NCI-H1092 (cell line): ENCODE measurements at places on chromosomes 3 and 15.
A peak's percentile ranks its signal among the peaks of the same experiment; 100 is the strongest.

- no peak for DNase-seq
Measured at GRCh38 chr15:40409366-40409765, 3.8 kb downstream of the IVD start.

DNA sequence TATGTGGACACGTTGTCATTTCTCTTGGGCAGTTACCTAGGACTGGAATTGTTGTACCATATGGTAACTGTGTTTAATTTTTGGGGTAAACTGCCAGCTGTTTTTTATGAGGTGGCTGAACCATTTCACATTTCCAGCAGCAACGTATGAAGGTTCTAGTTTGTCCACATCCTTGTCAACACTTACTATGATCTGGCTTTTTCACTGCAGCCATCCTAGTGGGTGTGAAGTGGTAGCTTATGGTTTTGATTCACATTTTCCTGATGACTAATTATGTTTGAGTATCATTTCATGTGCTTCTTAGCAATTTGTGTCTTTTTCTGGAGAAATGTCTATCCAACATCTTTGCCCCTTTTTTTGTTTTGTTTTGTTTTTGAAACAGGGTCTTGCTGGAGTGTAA, 96.2 kb downstream of the VGLL4 start:
- DNase-seq, result no peak

DNA sequence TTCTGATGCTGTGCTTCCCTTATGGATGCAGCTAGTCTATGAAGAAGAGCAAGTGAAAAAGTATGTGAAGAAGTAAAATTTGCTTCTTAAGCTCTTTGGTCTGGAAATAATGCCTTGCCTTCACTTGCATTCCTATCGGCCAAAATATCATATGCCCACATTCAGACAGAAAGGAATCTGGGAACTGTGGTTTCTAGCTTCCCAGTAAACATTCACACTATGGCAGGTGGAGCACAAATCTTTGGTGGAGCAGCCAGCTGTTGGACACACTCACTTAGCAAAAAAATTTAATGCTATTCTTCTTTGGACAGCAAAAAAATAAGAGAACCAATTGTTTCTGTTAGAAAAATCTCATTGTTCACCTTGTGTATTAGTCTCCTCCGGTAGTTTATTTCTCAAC, 12.3 kb upstream of the COL6A6 start:
- no peak for DNase-seq

- DNase-seq, result no peak
Measured at GRCh38 chr3:167350245-167350862, 29.7 kb downstream of the ZBBX start.

DNA sequence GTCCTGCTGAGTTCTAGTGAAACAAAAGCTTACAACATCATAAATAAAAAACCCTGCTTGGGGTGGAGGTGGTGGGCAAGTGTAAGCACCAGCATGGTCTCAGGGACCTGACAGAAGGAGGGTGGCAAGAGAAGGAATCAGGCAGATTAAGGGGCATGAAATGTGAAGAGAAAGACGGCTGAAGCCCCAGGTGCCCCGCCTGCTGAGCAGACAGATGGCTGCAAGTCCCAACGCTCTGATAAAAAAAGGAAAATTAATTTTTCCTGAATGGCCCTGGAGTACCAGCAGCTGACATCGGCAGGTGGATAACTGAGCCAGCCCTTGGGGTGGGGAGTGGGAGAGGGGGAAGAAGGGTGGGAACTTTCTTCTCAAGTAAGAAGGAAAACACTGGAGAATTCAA, 137.9 kb downstream of the XXYLT1 start:
- no peak for DNase-seq

DNA sequence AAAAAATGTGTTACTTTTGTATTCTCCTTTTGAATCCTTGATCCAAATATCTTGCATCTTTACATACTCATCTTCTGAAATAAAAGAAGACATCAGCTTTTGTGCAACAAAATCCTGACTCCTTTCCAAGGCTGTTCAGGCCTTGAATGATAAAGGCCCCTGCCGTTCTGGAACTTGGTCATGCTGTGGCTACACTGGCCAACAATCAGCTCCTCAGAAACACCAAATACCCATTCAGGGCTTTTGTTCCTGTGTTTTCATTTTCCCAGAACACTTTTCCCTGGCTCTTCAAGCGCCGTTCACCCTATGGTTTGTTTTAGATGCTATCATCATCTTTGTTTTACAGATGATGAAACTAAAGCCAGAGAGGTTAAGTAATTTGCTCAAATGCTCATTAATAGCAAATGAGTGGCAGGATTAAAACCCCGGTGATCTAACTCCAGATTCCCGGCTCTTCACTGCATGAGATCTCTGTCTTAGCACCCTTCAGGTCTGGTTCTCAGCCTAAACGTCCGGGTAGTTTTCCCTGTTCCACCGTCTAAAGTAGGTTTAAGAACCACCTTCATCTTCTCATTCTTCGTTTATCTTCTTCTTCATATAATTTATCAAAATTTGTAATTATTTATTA, 58.3 kb downstream of the EPHA3 start:
- DNase-seq, result no peak

GRCh38 chr15:78859971-78860719, 12.5 kb upstream of the MORF4L1 start:
- DNase-seq, result peak; percentile 47

- no peak for DNase-seq
Measured at GRCh38 chr15:45606841-45607240, 19.7 kb downstream of the BLOC1S6 start.

- no peak for DNase-seq
Measured at GRCh38 chr15:29538044-29538443, 268.4 kb upstream of the NSMCE3 start.

GRCh38 chr15:67224889-67225288, 29.6 kb downstream of the AAGAB start:
- DNase-seq, result no peak

- DNase-seq, result peak; percentile 7
Measured at GRCh38 chr15:80031841-80032240, 27.6 kb upstream of the ZFAND6 start.

GRCh38 chr3:16173283-16174025, 1.0 kb upstream of the GALNT15 start:
- DNase-seq, result no peak

GRCh38 chr3:12954891-12955650, 113.7 kb upstream of the RPL32 start:
- DNase-seq, result peak; percentile 91

GRCh38 chr3:20401253-20401652, 215.2 kb upstream of the SGO1 start:
- no peak for DNase-seq

GRCh38 chr15:24985224-24985623, 30.4 kb downstream of the SNRPN start:
- DNase-seq, result no peak

- peak; percentile 47 for DNase-seq
Measured at GRCh38 chr15:66774001-66774814, 72.2 kb downstream of the SMAD6 start.

DNA sequence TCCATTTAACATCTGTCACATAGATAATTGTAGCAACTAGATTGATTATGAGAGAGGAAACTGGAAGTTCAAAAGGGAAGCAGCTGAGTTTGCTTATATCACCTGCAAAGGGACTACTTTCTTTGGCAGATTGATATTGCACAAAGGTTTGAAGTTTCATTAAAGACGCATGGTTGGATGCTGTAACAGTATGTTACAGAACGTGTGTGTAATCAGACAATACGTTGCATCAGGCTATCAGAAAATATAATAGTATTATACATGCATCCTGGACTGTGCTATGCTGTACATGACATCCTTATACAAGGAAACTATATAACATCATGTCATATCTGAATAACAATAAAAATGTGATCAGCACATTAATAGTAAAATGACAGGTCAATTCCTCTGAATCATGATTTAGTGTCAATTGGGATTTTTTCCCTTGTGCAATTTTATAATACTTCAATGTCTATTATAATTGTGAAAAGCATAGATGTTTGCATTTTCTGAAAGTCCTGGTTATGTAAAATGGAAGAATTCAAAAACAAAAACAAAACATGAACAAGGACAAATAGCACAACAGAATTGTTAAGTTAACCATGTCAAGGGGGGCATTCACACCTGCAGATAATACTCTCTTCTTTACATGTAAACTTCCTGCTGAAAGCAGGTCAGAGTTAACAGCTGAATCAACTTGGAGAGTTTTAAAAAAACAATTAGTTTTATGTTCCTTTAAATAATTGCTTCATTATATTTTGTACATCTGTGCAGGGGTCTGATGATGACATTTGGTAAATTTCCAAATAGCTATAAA, 283.2 kb upstream of the KCNH8 start:
- no peak for DNase-seq

DNA sequence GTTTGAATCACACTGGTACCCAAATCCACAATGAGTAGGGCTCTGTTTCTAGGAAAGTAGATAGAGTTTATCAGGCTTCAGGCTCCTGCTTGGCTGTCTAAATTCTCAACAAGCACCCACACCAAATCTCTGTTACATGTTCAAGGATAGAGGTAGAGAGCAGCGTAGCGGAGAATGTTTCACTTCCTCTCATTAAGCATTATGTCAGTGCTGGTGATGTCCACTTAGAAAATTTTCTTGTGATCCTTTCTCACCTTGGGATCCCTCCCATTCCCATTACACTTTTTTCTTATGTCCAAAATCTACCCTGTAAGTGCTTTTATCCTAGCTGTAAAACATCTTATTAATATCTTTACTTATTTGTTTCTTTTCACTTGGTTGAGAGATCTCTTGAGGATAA, 34.7 kb upstream of the GCSAM start:
- DNase-seq, result no peak

DNA sequence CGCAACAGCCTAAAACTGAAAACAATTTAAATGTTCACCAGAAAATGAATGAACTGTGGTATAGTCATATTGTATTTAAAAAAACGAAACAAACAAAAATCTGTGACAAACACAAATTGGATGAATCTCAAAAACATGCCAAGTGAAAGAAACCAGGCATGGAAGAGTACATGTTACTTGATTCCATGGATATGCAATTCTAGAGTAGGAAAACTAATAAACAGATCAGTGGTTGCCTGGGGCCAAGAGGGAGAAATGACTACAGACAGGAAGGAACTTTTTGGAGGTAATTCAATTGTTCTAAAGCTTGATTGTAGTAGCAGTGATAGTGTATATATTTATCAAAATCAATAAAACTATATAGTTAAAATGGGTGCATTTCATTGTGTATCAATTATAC, 16.8 kb downstream of the UBE3A start:
- DNase-seq, result no peak

- DNase-seq, result no peak
Measured at GRCh38 chr3:153658136-153658535, 463.1 kb upstream of the ARHGEF26 start.
